ENCODE measurements at places on chromosomes 7 and 10. TPM values are rescaled to one million over a fixed set of nuclear protein-coding genes. Genes with fewer than 3 reads are reported as not detected.

- peak; percentile 54 for DNase-seq
Measured at GRCh38 chr7:55053651-55054571, 35.1 kb downstream of the EGFR start.

DNA sequence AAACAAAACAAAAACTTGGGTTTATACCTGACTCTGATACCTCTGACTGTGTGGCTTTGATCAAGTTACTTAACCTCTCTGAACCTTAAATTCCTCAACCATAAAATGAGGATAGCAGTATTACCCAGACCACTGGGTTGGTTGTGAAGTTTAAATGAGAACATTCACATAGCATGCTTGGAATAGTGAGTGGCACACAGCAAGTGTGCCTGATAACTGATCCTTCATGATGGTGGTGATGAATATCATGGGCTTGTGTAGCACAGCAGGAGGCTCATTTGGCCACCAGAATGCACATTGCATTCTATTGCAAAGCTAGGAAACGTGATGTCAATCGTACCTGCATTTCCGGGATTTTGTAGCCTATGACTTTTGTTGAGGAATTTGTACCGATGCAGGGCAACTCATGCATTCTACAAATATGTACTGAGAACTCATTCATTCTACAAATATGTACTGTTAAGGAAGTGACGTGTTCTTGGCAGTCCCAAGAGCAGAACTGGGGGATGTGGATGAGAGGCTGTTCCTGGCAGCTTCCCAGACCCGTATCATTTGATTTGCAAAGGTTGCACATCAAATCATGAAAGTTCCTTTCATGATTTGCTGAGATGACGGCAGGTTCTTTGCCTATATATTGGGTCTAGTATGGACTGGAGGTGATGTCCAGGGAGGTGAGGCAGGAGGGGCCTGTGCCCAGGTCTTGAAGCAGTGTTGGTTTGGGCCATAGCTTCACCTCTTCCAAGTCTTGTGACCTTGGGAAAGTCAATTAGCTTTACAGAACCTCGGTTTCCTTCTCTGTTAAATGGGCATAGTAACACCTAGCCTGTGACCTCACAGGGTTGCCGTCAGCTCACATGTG, 94.6 kb upstream of the SMNDC1 start:
- peak; percentile 96 for DNase-seq

The TWIST1 gene
- total RNA-seq: 31.2 TPM

DNA sequence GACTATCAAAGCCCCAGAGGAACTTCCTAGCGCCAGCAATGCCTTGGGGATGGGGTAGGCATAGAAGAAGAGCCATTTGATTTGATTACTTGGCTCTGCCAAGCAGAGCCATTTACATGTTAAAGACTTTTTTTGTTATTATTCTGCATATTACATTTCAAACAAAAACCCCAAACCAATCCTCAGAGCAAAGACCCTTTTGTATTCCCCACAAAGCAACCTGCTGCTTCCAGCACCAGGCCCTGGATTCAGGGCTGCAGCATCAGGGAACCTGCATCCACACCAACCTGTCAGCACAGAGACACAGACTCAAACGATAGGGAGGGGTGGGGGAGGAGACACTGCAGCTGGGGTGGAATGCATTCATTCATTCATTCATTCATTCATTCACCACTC, 73.2 kb downstream of the GRID1 start:
- DNase-seq: no peak

- peak; percentile 26 for DNase-seq
Measured at GRCh38 chr10:112535531-112535951, 88.5 kb downstream of the VTI1A start.

DNA sequence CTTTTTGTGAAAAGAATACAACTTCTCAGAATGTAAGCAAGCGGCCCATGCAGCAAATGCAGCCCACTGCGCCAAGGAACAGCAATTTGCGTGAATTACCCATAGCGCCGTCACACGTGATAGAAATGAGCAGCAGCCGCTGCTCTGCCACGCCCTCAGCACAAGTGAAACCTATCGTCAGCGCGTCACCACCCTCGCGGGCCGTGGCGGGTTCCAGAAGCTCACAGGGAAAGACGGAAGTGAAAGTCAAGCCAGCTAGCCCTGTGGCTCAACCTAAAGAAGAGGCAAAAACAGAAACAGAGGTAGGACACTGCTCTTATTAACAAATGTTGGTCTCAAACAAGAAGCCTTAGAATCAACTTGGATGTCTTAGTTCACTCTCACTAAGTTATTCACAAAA, 70.5 kb downstream of the SHH start:
- no peak for DNase-seq

DNA sequence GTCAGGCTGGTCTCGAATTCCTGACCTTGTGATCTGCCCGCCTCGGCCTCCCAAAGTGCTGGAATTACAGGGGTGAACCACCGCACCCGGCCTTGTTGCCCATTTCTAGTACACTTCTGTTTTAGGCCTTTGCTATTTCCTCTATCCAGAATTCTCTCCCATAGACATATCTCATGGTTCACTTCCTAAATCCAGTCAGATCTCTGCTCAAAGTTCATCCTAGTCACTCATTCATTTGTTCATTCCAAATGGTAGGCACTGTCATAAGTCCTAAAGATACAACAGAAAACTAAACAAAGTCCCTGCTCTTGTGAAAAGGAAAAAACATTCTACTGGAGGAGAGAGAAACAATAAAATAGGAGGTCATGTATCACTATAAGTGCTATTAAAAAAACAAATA, 2.4 kb upstream of the MOSPD3 start:
- DNase-seq: no peak

DNA sequence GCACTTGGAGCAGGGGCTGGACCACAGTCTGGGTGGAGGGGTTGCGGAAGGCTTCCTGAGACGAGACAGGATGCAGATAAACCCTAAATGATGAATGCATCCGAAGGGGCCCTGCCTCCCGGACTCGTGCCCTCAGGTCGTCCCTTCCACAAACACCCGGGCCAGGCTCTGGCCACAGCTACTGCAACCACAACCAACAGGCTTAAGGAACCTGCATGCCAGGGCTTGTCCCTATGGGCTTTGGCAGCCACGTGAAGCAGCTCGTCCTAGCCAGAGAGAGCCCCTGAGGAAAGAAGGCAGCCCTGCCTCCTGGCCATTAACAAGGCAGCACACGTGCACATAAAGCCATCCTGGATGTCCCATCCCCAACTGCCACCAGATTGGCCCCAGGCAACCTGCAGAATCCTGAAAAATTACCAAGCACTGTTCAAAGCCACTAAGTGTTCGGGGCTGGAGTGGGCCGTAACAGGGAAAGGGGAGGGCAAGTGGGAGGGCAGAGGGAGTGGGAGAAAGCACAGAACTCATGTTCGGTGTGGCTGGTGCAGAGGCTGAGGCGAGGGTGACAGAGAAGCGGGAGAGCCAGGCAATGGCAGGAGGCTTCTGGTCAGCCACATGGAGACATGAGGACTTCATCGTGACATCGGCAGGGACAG, 62.7 kb downstream of the MAD1L1 start:
- DNase-seq: no peak

DNA sequence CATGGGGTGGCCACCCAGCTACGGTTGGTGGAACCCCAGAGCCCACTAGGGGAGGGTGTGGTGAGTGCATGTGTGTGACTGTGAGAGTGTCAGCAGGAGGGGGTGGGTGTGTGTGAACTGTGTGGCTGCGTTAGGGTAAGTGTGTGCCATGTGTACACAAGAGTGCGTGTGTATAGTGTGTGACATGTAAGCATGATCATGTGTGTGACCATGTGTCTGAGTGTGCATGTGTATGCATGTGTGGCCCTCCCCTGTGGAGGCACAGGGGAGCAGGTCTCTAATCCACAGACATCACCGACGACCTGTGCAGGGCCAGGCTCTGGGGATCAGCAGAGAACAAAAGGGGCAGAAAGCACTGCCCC, 3.5 kb upstream of the CFAP46 start:
- DNase-seq: no peak

GRCh38 chr10:14820010-14820774, 17.6 kb downstream of the CDNF start:
- peak; percentile 93 for DNase-seq

GRCh38 chr7:44097064-44097932, 6.8 kb upstream of the AEBP1 start:
- no peak for DNase-seq

The HOXA2 gene
- total RNA-seq: 1.0 TPM

GRCh38 chr7:37452346-37452745, 3.7 kb upstream of the ELMO1 start:
- no peak for DNase-seq

The GRK5 gene
- total RNA-seq: 19.0 TPM

GRCh38 chr7:15737601-15738000, 51.1 kb upstream of the MEOX2 start:
- no peak for DNase-seq

The INHBA gene
- 4.1 TPM for total RNA-seq

Measured in fibroblast of lung (primary cell).